C1 segment of cervical spinal cord (tissue), 14 donors: ENCODE measurements at places on chromosomes 5 and 9.
A peak's percentile ranks its signal among the peaks of the same experiment; 100 is the strongest.

DNA sequence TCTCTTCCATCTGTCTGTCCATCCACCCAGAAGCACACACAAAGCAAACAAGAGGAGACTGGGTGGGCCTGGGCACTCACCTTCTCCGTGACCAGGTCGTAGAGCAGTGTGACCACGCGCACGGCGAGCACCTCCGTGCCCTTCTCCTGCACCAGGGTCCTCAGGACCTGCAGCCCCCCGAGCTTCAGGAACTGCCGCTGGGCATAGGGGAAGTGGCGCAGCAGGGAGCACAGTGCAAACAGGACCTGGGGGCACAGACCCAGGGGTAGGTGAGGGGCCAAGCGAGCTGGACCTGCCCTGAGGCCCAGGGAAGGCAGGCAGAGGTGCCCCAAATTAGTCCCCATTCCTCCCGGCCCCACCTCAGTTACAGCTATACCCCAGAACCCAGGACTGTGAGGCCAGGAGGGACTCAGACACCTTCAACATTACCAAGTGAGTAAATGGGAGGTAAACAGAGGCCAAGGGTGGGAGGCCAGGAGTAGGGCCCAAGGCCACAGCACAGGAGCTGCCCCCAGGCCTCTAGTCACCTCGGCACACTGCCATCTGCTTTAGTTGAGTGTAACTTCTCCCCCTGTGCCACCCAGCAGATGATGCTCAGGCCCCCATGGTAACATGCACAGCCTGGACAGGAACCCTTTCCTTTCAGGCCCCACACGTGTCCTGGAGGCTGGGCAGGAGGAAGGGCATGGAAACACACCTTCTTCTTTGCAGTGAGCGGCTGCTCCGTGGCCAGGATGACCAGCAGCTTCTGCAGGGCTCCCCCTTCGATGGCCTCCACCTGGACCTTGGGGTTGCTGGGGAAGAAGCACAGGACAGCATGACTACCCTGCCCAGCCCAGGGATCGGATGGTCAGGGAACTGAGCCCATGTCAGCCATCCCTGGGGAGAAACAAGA, 76.2 kb upstream of the LRRTM2 start:
- DNase-seq = no peak

DNA sequence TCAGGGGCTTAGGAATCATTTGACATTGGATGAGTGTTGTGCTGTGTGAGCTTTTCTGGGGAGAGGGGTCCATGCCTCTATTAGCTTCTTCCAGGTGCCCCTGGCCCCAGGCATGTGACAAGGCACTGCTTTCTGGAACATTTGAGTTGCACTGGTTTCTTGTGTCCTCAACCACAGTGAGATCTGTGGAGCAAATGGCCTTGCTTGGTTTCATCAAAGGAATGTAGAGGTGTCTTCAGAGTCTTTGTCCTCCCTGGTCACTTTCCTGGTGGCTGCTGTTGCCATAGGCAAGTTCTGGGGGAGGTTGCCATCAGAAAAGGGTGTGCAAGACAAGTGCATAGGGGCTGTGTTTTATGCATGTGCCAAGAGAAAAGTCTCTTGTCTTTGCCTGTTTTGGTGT, 157.5 kb downstream of the MACROH2A1 start:
- DNase-seq = no peak

- DNase-seq = no peak
These were observed 132.2 kb upstream of the SPEF2 start for GRCh38 chr5:35485487-35485886.

DNA sequence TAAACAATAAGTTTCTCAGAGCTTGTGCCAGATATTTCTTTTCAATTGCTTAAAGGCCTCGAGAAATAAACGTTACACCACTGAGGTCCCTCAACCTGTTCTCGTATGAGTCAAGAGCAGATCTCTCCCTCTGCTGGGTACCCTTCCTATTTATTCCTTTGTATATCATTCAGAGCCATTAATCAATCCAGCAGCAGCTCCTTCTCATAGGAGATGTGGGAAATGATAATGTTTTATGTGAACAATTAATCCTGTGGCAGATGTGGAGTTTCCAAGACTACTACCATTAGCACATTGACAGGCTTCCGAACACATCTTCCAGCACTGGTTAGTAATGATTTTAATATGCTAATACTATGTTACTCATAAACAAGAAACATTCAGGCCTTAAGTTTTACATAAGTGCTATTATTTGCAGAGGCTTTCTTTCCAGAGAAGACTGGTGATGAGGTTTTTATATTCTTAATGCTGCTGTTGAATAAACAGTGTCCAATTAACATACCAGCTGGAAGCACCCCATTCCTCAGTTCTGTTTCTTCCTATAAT, 196.5 kb downstream of the ZNF608 start:
- DNase-seq = no peak

DNA sequence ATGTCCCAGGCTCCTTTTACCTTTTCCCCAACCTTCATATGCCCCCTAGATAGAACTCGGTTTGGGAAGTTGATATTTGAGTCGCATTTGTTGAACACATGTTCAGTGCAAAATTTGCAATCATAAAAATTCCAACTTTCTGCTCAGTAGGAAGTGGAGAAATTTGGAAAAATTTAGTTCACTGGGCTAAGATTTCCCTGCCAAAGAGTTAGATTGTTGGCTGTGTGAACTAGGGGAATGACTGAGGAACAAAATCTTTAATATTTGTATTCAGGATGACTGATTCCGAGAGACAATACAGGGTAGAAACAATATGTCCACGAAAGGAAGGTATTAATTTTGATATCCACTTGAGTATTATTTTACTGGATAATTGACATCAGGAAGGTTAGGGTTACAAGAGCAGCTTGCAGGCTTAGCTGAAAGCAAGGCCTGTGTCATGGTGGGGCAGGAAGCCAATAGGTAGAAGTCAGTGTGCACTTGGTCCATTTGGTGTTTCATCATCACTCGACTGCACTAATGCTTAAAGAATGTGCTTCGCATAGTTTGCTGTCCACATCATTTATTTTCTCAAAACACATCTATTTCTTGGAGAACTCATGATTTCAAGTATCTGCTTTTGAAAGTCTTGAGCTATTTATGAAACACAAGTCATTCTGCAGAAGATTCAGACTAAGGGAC, 59.4 kb upstream of the GNA14 start:
- DNase-seq = no peak

DNA sequence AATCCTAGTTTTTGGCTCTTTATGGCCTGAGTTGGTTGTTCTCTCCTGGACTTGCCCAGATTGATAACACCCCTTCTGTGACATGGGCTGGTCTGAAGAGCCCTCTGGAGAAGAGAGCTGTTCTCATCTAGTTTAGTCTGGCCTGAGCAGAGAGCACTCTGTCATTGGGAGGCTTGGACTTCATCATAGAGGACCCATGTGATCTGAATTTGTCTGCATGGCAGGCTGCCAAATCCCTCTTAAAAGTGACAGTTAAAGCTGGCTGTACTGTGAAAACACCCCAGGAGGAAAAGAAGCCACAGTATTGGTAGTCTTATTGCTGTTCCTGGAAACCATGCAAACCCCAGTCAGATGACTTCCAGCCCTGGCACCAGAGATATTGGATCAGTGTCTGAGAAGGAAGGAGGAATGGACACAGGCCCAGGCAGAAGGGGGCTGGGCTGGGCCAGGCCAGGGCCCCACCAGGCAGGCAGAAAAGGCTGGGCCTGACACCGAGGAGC, 3.7 kb upstream of the WDR31 start:
- peak; percentile 80 for DNase-seq

DNA sequence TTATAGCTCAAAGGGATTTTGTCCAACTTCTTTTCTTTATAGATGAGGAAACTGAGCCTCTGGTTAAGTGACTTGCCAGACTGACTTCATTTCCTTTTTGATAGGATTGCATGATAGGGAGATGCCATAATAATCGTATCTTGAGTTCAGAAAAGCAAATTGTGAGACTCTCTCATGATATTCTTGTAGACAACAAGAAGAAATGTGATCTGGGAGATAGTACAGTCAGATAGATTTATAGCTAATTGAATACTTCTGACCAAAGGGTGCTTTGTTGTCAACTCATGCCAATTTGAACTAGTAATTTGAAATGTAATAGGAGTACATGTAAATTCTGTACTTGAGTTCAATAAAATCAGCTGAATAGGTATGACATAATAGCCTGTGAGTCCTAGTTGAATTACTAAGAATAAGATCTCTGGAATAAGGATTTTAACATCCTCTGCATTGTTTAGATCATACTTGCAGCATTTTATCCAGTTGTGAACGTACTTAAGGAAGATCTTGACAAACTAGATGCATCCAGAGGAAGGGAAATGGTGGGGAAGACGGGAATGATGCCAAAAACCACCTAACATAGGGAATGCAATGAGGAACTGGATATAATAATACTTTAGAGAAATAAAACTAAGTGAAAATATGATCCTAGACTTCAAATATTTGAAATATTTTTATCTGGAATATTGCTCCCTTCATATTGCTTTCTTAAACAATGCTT, 25.5 kb downstream of the CWC27 start:
- DNase-seq = no peak

- no peak for DNase-seq
These were observed 93.5 kb upstream of the TNPO1 start for GRCh38 chr5:72722792-72723452.

- no peak for DNase-seq
These were observed 540.0 kb downstream of the KCTD16 start for GRCh38 chr5:144710637-144711036.

GRCh38 chr5:65190328-65191053, 291.2 kb downstream of the ADAMTS6 start:
- DNase-seq = no peak

DNA sequence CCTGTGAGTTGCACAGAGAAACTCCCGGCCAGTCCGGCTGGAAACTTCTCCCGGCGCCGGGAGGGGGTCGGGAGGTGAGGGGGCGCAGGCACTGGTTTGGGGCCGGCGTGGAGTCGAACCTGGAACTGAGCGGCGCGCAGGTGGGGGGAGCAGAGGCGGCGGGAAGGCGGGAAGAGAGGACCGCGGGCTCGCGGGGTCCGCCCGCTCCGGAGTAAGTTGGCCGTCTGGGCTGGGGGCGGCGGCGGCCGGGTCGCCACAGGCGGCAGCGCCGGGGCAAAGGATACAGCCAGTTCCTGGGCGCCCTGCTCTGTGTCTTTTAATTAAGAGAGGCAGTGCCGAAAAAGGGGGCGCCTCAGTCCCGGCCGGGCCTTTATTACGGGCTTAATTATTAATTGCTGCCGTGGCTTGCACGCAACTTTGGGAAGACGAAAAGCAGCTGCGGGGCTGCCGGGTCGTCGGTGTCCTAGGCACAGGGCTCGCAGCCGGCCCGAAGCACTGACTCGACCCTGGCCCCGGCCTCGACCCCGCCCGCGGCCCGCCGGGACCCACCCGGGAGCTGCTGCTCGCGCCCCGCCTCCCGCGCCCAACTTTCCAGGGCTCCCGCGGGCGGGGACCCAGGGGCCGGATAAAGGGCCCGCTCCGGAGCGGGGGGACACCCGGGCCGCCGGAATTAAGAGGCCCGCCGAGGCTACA, 1.1 kb downstream of the NTNG2 start:
- no peak for DNase-seq

DNA sequence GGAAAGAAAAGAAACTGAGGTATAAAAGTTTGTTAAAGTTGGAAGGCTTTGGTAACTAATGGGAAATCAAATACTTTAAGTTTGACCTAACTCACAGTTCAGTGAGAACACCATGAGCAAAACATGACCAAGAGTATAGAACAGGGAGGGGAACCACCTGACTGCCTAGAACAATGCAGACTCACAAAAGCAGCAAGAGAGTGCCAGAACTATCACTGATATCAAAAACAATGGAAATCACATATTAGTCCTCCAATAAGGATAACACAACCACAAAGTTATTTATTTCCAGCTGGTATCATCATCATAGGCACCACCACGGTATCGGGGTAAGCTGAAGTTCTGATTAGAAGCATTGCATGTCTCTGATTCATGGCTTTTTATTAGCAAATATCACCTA, 77.5 kb downstream of the TRPM6 start:
- DNase-seq = no peak

DNA sequence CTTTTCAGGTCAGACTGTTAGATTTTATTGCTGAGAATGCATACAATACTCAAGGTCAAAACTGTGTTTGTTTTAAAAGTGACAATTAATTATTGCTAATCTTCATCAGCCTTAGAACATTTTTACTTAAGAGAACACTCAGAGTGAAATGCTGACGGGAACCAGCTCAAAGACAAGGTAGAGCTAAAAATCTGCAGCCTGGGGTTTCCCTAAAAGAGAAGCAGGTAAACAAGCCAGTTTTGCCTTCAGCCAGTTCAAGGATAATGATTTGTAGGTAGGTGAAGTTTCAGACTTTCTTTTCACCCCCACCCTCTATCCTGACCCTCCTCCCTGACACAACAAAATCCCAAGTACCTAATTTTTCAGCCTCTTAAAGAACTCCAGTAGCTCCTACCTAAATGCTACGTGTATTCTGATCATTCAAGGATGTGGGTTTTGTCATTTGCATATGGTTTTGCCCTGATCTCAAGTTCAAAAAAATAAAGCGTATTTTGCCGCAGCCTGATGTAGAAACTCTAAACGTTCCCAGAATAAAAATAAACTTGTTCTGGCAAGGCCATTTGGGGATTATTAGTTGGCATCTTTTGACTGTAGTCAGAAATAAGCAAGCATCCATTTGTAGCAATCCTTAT, 407.2 kb downstream of the EFNA5 start:
- DNase-seq = no peak

DNA sequence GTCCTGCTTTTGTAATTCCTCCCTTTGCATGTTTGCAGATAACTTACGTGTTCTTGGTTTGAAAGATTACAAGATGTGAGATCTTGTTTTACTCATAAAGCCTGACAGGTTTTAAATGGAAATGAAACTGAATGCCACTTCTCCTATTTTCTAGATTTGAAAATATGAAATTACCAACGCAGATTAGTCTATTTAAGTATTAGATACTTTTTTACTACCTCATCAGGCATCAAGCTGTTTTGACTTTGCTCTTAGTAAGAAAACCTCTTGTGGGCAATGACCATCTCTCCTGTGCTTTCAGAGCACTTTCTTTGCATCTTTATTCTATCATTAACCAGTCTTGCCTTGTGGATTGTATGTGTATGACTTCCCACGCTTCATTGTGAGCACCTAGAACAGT, 3.5 kb downstream of the DMXL1 start:
- DNase-seq = no peak

GRCh38 chr5:134145779-134146581, 30.8 kb downstream of the SKP1 start:
- peak; percentile 77 for DNase-seq

DNA sequence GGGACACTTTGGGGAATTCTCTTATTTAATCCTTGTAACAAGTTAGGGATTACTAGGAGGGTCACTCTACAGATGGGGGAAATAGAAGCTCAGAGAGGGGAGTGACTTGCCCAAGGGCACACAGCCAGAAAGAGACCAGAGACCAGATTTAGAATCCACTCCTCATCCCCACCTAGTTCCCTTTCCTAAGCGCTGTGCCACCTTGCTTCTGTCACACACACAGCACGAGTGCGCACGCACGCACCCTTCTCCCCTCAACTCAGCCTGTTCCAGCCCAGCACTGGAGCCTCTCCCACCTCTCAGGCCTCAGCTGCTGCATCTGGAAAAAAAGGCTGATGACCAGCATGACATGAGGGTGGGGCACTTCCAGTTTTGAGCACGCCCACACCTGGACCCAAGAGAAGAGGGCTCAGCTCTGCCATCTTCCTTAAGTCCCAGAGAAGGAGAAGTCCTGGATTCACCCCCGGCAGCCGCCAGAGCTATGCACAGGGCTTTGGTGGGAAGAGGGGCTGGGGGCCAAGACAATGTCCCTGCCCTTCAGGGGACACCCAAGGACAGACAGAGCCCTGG, 18.5 kb downstream of the NR5A1 start:
- DNase-seq = no peak
